ENCODE measurements at places on chromosomes 7 and 10.

DNA sequence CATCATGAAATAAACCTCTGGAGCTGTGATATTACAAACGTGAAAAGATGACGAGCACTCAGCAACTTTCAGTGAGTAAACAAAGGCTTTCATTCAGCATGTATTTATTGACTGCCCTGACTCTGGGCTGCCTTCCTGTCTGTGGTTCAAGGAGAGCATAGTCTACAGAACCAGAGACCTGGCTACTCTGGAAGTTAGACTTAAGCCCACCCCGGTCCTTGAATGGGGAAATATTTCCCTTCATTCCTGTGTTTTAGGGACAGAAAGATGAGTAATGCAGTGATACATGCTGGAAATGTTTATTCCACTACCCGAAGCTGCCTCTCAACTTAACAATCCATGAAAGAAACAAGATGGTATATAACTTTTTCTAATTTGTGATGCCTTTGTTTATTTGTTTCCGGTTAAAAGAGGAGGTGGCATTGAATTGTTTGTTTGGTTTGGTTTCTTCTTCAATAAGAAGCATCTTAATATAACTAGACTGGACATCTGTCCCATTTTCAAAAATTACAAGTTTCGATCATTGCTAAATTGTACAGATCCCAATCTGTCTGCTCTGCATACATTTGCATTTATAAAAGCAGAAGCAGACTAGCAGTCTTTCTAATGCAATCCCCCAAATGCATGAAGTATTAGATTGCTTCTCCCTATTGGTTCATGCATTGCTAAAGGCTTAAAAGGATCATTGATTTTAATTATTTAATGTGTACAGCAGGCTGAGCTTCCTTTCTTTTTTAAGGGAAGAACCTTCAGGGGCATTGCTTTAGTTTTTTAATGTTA lies 57.7 kb downstream of the TRUB1 start:
- no peak for DNase-seq

- no peak for DNase-seq
Measured at GRCh38 chr7:138465046-138465445, 5.0 kb downstream of the TRIM24 start.

DNA sequence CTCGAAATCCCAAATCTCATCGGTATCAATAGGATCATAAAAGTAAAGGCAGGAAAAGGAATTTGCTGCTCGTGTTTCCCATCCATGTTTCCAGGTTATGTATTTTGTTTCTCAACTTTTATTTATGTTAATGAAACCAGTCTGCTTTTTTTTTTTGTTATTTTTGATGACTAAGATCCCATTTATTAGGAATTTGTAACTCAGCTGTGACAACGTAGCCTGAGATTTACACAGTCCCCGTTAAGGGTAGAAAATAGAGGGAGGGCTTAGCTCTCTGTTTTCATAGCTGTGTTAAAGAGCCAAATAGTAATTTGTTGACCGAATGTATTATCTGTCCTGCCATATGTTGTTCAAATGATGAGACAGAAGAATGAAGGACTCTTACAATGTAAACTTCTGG lies 164.0 kb downstream of the MGMT start:
- no peak for DNase-seq

GRCh38 chr7:101518336-101518735 lies 110.8 kb downstream of the MYL10 start:
- DNase-seq: no peak

- no peak for DNase-seq
Measured at GRCh38 chr7:135076882-135077281, 71.0 kb upstream of the TMEM140 start.

DNA sequence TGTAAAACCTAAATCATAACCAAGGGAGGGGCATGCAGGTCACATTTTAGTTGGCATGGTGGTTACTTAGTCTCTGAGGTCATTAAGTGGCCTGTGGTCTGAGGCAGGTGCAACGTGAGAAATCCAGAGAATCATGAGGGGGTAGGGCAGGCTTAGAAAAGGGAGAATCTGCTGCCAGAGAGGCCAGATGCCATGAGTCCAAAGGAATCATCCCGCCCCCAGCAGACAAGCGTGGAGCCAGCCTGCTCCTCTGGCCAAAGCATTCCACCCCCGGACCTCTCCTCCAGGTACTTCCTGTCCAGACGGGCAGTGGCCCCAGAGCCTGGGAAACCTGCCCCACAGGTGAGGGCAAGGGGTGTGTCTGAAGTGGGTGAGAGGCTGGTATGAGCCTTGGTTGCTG lies 196.4 kb upstream of the ZNF32 start:
- no peak for DNase-seq

GRCh38 chr7:47693216-47693615 lies 111.3 kb upstream of the TNS3 start:
- DNase-seq: no peak

DNA sequence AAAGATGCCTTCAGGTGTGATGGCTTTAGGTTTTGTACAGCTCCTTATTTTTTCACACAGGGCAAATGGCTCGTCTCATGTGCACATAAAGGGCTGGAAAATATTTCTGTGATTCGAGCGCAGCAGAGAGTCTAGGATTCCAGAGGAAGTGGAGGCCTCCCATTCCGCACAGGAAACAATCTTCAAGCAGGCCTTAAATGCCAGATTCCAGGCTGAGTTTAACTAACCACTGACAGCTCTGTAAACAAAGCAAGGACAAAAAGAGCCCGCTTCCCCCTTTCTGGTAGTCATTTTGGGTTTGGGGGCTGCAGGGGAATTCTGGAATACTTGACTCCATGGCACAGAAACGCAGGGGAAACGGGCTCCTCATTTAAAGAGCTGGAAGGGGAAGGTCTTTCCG lies 87.2 kb downstream of the CALD1 start:
- no peak for DNase-seq

DNA sequence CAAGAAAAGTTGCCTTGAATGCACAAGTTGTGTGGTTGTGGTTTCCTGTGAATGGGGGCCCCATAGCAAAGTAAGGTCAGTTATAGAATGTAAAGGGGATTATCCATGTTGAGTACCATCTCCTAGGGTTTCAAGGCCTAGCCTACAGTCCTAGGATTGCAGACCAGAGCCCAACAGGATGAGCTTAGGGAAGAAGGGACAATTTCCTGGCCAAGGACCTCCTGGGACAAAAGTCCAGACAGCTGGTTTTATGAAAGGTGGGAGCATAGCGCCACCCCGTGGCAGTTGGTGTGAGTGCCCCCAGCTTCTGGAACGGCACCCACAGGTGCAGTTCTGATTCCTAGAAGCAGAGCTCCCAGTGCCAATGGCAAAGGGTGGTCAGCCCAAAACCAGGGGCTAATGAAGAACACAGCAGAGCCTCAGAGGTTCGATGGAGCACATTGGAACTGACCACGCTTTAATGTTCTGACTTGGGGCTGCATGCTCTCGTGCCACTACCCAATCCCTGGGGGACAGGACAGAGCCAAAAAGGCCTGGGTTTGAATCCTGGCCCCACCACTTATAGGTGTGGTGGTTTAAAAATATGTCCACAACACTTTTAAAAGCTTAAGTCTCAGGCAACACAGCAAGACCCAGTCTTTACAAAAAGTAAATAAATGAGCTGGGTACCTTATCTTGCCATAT lies 25.8 kb upstream of the TMEM120A start:
- DNase-seq: peak; percentile 48

DNA sequence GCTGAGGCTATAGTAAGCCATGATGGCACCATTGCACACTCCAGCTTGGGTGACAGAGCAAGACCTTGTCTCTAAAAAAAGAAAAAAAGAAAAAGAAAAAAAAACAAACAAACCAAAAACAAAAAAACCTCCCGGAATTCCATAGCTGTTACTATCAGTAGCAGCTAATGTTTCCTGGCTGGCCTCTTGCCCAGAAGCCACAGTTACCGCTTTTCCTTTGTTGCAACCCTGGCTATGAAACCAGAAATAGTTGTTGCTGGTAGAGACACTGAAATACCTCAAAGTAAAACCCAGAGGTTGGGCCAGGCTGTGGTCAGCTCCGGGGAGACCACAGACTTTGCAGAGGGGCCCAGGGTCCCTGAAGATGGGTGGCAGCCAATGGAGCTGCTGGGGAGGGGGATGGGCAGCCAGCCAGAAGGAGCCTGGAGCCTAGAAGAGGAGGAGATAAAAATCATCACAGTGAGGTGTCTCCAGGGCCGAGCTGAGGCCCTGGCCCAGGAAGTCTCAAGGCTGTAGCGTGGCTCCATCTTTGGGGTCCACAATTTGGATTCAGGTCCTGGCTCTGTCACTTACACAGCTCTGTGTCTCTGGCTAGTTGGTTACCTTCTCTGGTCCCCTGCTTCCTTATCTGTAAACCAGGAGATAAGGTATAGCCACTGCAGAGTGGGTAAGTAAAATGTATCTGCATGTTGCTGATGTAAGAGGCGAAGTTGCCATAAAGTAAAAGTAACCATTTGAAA lies 3.4 kb upstream of the CHST12 start:
- DNase-seq: peak; percentile 95

- DNase-seq: no peak
Measured at GRCh38 chr7:133980804-133981203, 146.3 kb upstream of the LRGUK start.

GRCh38 chr7:82323806-82324205 lies 119.8 kb downstream of the CACNA2D1 start:
- DNase-seq: no peak

- DNase-seq: no peak
Measured at GRCh38 chr7:2212906-2213305, 19.8 kb downstream of the MAD1L1 start.

DNA sequence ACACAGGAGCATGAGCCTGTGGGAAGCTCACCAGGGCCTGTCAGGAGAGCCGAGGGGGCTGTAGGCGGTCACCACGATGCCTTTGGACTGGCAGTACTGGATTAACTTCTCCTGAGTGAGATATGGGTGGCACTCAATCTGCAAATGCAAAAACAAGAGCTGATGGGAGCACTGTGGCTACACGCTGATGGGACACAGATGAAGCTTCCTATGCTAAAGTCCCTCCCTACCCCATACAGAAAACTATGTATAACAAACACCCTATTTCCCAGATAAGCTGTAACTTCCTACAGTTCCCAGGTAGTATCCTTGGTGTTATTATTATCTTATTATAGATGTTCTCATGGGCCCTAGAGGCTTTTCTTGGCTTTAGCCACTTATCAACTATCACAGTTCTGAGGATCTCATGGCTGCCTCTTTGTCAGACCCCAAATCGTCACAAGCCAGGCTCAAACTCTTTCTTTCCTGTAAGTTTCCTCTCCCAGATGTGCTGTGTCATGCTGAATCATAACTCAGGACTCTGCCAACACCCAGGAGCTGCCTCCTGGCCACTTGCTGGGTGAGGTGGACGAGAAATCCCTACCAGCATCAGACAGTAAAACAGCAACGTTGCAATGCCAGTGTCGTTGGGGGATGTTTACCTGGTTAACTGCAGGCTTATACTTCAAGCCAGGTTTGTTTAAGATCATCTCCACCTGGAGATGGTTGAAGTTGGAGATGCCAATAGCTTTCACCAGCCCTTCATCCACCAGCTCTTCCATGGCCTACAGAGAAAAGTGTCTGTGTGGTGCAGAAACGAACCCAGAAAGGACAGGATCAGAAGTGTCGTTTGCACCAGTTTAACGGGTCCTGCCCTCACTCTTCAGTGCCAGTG lies 10.3 kb downstream of the AKR1B1 start:
- no peak for DNase-seq

GRCh38 chr10:16491933-16492332 lies 29.7 kb downstream of the C1QL3 start:
- DNase-seq: no peak

DNA sequence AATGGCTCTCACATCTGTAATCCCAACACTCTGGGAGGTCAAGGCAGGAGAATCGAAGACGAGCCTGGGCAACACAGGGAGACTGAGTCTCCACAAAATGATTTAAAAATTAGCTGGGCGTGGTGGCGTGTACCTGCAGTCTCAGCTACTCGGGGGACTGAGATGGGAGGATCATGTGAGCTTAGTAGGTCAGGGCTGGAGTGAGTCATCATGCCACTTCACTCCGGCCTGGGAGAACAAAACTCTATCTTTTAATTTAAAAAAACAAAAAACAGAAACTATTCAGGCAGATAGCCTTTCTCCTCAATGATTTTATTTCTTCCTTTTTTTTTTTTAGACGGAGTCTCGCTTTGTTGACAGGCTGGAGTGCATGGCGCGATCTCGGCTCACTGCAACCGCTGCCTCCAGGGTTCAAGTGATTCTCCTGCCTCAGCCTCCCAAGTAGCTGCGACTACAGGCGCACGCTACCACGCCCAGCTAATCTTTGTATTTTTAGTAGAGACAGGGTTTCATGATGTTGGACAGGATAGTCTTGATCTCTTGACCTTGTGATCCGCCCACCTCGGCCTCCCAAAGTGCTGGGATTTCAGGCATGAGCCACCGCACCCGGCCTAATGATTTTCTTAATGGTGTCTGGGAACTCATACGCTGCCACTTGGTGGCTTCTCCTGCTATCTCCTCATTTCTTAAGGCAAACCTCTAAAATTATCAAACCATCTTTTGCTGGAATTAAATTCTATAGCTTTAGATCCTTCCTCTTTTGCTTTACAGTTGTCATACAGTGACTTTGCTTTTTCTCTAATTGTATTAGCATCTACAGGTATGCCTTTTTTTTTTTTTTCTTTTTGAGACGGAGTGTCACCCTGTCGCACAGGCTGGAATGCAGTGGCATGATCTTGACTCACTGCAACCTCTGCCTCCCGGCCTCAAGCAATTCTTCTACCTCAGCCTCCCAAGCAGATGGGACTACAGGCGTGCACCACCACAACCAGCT lies 22.9 kb downstream of the SRPK2 start:
- no peak for DNase-seq

GRCh38 chr10:35074266-35074665 lies 15.9 kb downstream of the CUL2 start:
- DNase-seq: no peak

DNA sequence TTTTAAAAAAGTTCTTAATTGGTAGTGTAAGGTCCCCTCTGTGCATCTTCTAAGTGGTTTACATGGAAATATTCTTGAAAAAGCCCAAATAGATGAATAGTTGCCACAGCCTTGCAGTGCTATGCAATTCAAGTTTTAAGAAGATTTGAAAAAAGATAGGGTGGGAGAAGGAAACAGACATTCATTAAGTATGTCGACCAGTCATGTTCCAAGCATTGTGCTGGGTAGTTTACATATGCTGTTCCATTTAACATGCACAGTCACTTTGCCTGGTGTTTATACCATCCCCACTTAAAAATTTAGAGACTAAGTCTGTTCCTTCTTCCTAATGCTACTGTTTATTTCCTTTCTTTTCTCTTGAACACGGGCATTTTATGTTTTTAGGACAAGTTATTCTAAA lies 28.1 kb upstream of the NAMPT start:
- DNase-seq: no peak

DNA sequence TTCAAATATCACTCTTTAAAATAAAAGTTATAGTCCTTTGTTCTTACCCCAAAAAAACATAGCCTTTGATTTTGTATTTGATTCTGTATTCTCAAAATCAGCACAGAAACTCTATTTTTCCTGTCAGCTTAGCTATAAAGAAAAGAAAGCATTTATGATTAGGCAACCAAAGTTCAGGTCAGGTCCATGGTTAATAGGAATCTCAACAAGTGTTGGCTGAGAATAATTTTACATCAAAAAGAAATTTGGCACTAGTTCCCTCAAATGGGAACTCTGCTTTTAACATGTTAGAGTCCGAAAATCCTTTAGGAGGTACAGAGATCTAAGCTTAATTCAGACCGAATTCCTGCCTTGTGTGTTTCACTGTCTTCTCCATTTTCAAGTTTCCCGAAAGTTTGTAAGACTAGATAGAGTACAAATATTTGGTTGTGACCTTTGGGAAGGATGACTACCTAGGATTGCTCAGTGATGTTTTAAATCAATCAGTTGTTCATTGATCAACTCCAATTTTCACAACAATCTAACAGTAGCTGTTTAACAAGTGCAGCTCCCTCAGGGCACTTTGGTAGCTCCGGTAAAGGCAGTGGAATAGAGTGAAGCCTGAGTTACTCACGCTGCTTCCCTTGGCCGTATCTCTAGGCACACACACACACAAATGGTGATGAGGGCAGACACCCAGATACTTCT lies 8.8 kb upstream of the ENO4 start:
- DNase-seq: no peak

Data from lower leg skin (tissue), 4 donors.